ENCODE measurements at places on chromosomes 1 and 21. TPM values are rescaled to one million over a fixed set of nuclear protein-coding genes. Genes with fewer than 3 reads are reported as not detected.

C1orf210 gene
- 7.6 TPM for total RNA-seq

GBP7 gene
- not detected for total RNA-seq

S100A8 gene
- total RNA-seq: 1.4 TPM

UTS2 gene
- 3.0 TPM for total RNA-seq

ICOSLG gene
- 4.7 TPM for total RNA-seq

MRTO4 gene
- total RNA-seq: 79.3 TPM

KCNJ9 gene
- 0.05 TPM for total RNA-seq

CELA3A gene
- 9.0 TPM for total RNA-seq

KMO gene
- not detected for total RNA-seq

CYP4A11 gene
- not detected for total RNA-seq

BATF3 gene
- 4.8 TPM for total RNA-seq

SPRR1A gene
- total RNA-seq: not detected

LCA5L gene
- 1.9 TPM for total RNA-seq

SH2D1B gene
- 0.12 TPM for total RNA-seq

All from HCT116 (cell line).